ENCODE measurements at places on chromosomes 13 and 19.

DNA sequence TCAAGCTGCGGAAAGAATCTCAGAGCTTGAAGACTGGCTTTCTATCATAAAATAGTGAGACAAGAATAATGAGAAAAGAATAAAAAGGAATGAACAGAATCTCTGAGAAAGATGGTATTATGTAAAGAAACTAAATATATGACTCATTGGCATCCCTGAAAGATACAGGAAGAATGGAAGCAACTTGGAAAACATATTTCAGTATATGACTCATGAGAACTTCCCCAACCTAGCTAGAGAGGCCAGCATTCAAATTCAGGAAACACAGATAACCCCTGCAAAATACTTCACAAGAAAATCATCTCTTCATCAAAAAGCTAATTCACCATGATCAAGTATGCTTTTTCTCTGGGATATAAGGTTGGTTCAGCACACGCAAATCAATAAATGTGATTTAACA lies 2318.0 kb downstream of the PCDH9 start:
- DNase-seq: no peak

- DNase-seq: no peak
Measured at GRCh38 chr19:18231775-18232174, 5.5 kb upstream of the PDE4C start.

DNA sequence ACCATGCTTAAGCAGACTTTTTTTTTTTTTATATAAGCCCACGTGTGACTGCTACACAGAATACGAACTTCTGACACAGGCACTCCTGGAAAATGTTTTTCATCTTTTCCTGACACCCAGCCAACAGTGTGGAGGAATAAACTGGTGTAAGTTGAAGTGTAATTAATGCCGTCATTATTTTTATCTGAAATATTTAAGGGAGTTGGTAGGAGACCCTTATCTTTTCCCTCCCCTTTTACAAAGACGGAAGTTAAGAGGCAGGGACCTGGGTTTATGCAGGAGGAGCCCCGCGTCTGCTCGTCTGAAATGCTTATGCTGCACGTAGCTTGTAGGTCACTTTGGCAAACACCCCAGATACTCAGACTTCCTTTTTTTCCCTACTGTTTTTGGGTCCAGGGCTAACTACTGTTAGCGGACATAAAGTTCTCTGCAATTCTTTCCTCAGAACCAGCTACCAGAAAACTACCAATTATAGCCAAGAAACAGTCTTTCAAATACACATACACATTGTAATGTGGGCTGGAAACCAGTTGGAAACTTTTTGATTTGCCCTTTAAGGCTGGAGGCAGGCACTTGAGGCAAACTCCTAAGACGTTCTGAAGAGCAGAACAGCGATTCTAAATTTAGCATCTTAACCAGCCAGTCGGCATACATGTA lies 50.8 kb downstream of the EFNB2 start:
- DNase-seq: no peak

DNA sequence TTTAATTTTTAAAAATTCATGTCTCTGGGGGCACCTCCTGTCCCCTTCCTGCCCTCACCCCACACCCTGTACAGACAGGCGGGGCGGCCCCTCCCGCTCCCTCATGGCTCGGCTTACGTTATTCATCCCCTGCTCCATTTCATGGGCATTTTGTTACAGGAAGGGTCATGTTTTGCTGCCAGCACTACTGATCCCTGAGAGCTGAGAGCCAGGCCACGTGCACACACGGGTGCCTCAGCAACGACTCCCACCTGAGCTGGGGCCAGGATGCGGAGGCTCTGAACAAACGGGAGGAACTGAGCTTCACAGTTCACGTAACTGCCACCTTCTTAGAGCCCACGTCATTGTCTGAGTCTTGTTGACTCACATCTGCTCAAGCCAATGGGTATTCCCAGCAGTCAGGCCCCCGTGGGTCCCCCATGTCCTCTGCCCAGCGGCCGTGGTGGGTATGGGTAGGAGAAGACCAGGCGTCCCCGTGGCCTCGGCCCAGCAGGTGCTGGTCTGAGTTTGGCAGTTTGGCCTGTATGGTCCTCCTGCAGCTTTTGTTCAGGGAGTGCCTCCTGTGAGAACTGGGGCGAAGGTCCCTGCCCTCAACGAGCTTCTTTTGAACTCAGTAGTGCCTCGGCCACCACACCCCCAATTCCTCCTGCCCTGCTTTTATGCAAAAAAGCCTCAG lies 16.4 kb upstream of the TMEM255B start:
- DNase-seq: no peak

DNA sequence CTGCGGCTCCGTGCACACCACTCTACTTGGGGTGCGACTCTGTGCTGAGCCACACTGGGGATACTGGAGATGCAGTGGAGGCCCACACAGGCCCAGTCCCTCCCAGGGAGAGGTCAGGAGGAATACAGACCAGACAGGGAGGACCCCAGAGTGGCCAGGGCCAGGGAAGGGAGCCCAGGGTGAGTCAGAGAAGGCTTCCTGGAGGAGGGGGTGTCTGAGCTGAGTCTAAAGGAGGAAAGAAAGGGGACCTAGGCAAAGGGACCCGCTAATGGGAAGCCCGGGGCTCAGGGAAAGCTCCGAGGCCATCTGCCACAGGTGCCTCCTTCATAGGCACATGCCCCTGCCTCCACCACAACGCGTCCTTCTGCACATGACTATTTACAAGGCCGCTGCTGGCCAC lies 13.3 kb upstream of the PRKD2 start:
- no peak for DNase-seq

DNA sequence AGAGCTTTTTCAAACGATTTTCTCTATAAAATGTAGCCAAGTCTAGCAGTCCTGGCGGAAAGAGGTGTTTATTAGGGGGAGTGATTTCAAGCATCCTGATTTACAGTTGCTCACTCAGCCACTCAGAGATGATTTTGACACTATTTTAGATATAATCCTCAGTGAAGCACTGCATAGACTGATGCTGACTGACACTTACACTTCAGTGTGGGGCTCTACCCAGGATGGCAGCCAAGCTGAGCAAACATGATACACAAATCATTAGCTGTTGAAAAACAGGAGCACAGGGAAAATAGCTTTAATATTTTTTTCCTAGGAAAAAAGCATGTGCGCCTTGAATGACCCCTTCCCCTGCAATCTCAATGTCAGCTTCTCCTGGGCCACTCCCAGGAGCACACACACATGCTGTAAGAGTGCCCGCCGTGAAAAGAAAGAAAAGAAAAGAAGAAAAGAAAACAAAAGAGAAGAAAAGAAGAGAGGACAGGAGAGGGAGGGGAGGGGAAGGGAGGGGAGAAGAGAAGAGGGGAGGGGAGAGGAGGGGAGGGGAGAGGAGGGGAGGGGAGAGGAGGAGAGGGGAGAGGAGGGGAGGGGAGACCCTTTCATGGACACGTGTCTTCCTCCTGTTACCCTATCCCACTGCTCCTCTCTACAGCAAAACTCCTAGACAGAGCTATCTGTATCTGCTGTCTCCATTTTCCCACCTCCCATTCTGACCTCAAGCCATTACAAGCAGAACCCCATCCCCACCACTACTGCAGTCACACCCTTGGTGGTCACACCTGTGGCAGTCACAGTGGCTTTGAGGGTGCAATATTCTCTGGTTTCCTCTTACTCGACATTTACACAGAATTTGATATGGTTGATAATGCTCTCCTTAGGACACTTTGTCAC lies 36.4 kb downstream of the RCBTB2 start:
- DNase-seq: no peak

All from cerebellar nuclear complex (tissue), 1 donor.